ENCODE measurements at places on chromosomes 3 and 15.

DNA sequence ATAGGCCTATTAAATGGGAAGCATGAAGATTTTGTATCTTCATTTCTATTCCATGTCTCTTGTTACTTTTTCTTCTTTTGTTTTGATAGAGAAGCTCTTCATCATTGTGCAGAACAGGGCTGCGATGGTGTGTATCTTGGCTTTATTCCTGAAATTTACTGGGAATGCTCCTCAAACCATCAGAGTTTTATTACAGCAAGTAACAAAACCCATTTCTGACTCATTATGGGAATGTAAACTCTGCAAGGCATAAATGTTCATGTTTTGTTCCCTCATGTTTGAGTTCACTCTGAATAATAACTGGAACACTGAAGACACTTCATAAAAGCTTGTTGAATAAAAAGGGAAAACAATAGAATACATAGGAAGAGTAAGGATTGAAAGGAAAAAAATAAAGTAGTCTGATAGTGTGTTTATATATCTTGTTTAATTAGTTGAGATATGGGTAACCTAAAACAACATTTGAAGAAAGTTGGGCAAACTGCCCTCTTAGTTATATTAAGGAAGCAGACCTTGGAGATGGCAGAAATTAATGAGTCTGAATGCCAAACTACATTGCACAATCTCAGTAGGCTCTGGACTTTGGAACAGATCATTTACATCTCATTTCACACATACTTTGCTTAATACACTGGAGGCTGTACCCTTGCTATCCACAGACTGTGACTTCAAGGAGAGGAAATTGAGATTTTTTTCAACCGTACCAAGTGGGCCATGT, 521.5 kb downstream of the GRM7 start:
- DNase-seq: no peak

DNA sequence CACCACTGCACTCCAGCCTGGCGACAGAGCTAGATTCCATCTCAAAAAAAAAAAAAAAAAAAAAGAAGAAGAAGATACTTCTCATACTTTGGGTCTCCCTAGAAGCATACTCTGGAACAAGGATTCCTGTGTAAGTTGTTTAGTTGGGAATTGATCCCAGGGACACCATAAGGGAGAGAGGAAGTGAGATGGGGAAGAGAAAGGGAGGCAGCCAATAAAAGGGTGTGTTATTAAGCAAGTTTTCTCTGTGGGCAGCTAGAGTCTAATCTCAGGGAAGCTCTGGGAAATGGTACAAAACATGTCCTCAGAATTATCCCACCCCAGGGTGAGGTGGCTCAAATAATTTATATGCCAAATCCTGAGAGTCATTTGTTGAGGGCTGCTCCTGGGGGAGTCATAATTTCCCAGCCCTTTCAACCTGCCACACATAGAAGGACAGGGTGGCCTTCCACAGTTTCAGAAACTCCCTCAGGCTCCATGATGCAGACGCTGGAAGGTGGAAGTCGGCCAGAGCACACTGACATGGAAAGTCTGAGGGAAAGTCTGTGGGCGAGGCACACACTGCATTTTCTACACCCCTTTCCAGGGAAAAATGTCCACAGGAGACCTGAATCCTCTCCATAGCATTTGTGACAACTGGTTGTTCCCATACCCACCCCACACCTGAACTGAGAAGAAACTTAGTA, 86.4 kb upstream of the SLC4A7 start:
- DNase-seq: no peak

- DNase-seq: no peak
Measured at GRCh38 chr3:3632449-3632848, 166.8 kb upstream of the LRRN1 start.

GRCh38 chr3:59913645-59914044, 863.8 kb upstream of the CFAP20DC start:
- no peak for DNase-seq

DNA sequence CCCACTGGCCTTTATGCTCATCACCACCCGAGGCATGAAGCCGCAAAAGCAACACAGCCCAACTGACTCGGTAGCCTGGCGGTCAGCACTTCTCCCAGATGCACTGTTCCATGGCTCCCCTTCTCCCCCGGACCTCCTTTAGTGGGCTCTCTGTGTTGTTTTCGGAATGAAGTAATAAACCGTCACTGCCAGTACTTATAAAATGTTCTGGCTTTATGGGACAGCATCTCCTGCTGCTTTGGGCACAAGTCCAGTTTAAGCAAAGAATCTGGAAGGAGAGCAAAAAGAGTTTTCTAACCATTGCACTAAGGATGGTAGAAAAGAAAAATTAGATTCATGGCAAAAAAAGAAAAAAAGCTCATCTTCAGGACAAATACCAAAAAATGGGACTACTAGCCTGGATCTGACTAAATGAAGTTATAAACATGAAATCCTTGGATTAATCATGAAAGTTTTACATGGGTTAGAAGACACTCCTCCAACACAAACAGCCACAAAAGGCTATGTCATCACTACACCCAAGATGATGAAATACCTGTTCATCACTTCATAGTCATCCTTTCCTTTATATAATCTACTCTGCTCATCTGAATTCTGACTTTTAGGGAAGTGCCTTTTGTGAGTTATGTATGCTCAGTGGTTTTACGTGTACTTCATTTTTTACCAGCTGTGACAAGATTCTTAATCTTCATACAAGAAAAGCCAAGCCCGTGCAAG, 89.5 kb upstream of the UBE2E2 start:
- no peak for DNase-seq

GRCh38 chr15:31609906-31610305, 283.3 kb downstream of the KLF13 start:
- no peak for DNase-seq

DNA sequence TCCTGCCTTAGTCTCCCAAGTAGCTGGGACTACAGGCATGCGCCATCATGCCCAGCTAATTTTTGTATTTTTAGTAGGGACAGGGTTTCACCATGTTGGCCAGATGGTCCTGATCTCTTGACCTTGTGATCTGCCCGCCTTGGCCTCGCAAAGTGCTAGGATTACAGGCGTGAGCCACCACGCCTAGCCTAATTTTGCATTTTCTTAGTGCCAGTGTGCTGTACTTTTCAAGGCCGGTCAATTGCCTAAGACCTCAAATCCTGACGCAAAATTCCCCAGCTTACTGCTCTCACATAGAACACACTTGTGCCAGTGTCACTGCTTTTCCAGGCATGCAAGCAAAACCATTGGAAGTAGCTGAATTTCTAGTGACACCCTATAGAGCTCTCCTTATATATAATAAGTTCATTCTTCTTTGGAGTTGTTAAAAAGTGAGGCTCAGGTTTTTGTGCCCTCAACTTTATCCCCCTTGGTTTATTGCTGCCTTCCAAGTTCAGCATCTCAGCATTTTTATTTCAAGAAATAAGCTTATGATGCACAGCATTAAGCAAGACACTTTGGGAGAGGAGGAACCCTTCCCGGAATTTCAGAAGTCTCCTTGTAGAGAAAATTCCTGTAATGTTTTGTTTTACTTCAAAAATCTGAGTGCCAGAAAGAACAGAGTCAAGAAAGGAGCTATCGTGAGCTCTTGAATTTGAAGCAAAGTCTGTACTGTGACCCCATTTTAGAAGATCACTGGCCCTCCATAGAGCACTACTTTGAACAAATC, 93.2 kb downstream of the FILIP1L start:
- no peak for DNase-seq

- DNase-seq: no peak
Measured at GRCh38 chr15:78076231-78077052, 1.1 kb downstream of the TBC1D2B start.

DNA sequence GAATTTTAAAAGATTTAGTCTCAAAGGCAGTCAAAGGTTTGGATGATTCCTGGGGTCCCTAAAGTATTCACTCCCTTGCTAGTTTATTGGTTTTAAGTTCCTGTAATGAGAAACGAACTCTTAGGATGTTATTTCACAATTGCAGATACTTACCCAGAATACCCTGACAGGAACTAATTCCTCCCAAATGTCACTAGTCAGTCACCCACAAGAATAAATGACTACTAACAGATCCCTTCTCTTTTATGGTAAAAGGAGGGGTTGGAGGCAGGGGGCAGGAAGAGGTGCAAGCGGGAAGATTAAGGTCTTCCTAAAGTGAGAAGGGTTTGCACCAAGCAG, 174.2 kb upstream of the SLC2A2 start:
- no peak for DNase-seq

GRCh38 chr3:111669926-111670630, 74.9 kb upstream of the ZBED2 start:
- DNase-seq: no peak

DNA sequence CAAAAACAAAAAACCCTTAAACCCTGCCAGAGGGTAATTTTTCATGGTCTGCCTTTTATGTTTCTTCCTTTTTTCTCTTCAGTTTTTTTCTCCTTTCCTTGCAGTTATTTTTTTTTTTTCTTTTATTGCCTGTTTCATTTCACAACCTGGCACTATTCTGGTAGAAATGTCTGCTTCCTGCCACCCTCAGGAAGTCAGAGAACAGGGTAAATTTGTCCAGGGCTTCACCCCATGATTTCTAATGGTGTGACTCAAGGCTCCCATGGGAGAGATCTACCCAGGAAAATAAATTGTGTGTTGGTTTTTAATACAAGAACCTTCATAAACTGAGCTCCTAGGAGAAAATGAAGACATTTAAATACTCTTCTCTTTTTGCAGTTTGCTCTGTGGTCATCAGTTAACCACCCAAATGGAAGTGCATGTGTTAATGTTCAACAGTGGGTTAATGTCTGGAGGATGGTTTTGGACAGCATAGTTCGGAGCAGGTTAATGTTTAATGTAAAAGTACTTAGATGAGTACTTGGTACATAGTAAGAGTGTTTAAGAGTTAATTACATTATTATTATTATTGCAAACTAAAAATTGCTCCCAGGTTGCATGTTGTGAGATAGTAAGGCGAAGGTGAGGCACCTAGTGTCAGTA, 45.9 kb downstream of the CGNL1 start:
- DNase-seq: no peak

- no peak for DNase-seq
Measured at GRCh38 chr15:68083463-68083862, 29.3 kb downstream of the PIAS1 start.

DNA sequence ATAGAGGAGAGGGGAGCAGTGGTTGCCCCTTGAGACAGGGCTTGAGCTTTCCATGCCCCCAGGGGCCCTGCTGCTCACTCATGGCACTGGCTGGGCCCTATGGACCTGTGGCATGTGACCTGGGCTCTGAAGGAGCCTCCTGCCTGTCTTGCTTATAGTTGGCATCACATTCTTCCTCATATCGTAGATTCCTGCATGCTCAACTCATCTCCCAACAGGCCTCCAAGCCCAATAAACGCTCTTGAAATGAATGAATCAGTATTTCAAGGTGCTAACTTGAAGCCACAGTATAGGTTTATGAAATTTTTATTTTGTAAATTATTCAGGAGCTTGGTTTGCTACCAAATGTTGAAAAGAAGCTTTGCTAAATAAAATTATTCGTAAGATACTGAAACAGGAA, 93.3 kb upstream of the SLC7A14 start:
- DNase-seq: no peak

DNA sequence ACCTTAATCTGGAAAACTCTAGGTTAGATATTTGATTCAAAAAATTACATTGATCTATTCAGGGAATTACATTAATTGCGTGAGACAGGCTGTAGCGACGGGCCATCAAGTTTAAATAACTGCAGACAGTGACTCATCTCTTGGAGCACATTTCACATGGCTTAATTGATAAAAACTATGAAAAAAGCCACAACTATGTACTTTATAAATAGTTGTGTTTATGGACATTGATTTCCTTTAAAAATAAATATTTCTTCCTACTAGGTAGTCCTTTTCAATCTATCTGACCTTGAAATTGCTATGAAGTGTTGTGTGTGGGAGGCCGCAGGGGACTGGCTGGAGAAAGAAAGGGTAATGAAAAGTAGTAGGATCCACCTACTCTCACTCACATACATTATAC, 157.8 kb downstream of the IL1RAP start:
- no peak for DNase-seq

- no peak for DNase-seq
Measured at GRCh38 chr15:60161704-60162103, 157.6 kb downstream of the FOXB1 start.

- DNase-seq: no peak
Measured at GRCh38 chr15:64636556-64636955, 138.8 kb downstream of the RBPMS2 start.

GRCh38 chr3:48881652-48882114, 17.0 kb downstream of the SLC25A20 start:
- no peak for DNase-seq

DNA sequence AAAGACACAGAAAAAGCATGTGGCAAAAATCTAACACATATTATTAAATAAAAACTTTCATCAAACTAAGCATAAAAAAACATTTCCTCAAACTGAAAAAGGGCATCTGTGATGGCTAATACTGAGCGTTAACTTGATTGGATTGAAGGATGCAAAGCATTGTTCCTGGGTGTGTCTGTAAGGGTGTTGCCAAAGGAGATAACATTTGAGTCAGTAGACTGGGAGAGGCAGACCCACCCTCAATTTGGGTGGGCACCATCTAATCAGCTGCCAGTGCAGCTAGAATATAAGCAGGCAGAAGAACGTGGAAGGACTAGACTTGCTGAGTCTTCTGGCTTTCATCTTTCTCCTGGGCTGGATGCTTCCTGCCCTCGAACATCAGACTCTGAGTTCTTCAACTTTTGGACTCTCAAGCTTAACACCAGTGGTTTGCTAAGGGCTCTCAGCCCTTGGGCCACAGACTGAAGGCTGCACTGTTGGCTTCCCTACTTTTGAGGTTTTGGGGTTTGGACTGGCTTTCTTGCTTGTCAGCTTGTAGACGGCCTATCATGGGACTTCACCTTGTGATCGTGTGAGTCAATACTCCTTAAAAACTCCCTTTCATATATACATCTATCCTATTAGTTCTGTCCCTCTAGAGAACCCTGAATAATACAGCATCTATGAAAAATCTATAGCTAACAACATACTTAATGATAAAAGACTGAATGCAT, 45.4 kb downstream of the DAZL start:
- no peak for DNase-seq

- no peak for DNase-seq
Measured at GRCh38 chr3:100563228-100563627, 46.2 kb upstream of the ADGRG7 start.

- DNase-seq: no peak
Measured at GRCh38 chr3:39843440-39843839, 34.0 kb downstream of the MYRIP start.

DNA sequence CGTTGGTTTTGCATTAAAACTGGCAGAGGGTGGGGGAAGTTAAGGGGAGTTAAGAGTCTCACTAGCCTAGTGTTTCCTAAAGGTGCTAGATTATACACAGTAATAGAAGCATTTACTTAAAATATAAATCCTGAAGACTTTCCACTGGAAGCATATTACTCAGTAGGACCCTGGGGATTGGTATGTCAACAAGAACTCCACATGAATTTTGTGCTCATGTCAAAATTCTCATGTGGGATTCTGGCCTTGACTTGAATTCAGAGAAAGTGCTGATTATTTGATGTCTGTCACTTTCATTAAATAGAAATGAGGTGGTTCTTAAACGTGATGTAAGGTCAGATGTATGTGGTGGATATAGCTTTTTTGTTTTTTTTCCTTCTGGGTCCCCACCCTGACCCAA, 997.2 kb downstream of the TUSC7 start:
- DNase-seq: no peak

DNA sequence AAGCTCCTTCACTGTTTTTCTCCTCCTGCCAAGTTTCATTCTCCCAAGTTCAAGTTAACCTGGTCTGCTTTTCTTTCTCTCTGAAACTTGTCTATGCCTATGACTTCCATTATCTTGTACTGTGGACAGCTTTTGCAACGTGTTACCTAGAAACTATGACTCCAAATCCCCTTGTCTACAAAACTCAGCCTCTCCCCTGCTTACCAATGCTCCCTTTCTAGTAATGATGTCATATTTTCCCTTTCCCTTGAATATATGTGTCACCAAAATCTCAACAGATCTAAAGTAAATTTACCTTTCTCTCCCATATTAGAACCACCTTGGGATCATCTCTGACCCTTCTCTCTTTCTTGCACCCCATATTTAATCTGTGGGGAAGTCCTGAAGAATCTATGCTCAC, 10.5 kb upstream of the ABHD2 start:
- no peak for DNase-seq

Measured in stimulated activated CD8-positive, alpha-beta memory T cell treated with anti-CD3 and anti-CD28 coated beads, Interleukin-7, amount 100 ng/mL, for 1 hour (primary cell).